Omental fat pad (tissue), 4 donors: ENCODE measurements at places on chromosomes 3 and 15. TPM values are rescaled to one million over a fixed set of nuclear protein-coding genes. Genes with fewer than 3 reads are reported as not detected.

P2RY13 gene
- 10.7 TPM for total RNA-seq

- no peak for DNase-seq
These were observed 697 bp downstream of the CHSY1 start for GRCh38 chr15:101250873-101251829.

GRCh38 chr3:156017352-156018030, 102.9 kb upstream of the KCNAB1 start:
- no peak for DNase-seq

DNA sequence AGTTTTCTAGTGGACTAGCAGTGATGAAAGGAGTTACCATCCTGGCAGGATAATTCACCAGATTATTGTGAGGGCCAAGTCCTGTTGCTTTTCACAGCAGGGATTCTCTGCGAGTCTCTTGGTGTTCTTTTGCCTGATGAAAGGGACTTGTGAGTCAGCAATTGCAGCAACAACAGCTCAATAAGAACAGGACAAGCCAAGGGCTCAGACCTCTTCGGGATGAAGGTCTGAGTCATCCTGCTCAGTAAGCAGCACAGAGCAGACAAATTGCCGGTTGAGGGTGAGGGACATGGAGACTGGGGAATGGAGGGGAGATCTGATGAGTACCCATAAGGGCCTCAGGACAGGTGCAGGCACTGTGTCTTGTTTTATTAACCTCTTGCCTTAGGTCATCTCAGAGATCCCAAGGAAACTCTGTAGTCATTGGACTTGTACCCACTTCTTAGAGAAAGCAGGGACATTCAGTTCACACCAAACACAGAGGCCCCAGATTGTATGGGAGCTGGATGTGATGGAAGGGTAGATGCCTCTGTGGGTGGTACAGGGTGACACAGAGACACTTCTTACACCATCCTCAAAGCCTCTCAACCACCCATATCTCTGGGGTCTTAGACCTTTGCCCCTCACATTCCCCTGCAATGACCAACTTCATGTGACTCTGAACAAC, 173.8 kb upstream of the TLE3 start:
- no peak for DNase-seq

DNA sequence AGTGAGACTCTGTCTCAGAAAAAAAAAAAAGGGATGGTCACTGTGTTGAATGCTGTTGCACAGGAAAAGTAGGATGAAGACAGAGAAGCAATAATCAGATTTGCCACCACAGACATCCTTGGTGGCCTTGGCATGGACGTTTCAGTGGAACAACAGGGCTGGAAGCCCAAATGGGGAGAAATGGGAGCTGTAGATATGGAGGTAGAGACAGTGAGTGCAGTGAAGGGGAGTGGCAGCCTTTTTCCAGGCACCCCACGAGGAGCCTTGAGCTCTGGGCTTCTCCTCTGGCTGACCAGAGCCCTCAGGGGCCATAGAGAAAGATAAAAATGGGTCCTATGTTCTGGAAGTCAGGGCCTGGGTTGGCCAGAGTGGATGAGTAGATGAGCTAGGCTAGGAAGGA, 12.3 kb upstream of the DOCK3 start:
- DNase-seq = no peak
